Esophagus muscularis mucosa (tissue), 4 donors: ENCODE measurements at places on chromosomes 5 and 9. TPM values are rescaled to one million over a fixed set of nuclear protein-coding genes. Genes with fewer than 3 reads are reported as not detected.

- H3K27me3 ChIP-seq, result no peaks in the 10 kb centered on the region
- H3K36me3 ChIP-seq, result peaks cover 97% of the 10 kb centered on the region
- H3K27ac ChIP-seq, result no peak overlapping the region
- peaks cover 36% of the 10 kb centered on the region for H3K4me1 ChIP-seq
Measured at GRCh38 chr9:131478421-131478868, 24.3 kb upstream of the POMT1 start.

DNA sequence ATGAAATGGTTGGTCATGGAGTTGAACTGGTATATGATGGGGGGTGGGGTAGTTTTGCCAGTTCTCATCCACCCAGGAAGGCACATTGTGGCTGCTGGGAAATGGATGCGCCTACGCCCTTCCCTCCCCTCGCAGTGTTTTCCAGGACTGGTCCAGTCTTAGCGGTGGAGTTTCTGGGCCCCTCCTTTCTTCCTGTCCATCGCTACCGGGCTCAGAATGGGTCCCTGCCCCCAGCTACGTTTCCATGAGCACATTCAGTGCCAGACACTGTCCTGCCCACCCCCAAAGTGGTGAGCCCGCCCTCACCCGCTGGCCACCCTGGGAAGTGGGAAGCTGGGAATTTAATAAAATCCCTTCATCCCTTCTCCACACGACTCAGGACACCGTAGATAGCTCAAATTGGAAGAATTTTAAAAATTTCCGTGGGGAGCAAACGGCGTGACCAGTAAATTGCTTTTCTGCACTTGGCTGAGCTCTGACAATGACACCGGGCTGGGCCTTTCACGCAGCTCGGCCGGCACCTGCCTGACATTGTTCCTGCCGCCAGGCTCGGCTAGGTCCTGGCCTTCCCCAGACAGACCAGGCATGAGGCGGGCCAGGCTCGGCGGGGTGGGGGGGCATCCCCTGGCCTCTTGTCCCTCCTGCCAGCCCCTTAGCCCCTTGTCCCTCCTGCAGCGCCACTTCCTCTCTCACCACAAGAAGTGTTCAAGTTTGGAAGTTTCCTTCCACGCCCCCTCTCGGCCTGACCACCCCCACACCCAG lies 3.6 kb downstream of the FGF18 start:
- no peaks in the 10 kb centered on the region for H3K36me3 ChIP-seq
- H3K4me3 ChIP-seq, result no peak overlapping the region
- peaks cover 37% of the 10 kb centered on the region for H3K4me1 ChIP-seq
- DNase-seq, result no peak
- H3K27me3 ChIP-seq, result no peaks in the 10 kb centered on the region

GRCh38 chr9:115034801-115035200 lies 83.2 kb downstream of the TNC start:
- no peaks in the 10 kb centered on the region for H3K27me3 ChIP-seq
- H3K4me3 ChIP-seq, result no peak overlapping the region
- H3K27ac ChIP-seq, result peak overlapping the region; percentile 65

DNA sequence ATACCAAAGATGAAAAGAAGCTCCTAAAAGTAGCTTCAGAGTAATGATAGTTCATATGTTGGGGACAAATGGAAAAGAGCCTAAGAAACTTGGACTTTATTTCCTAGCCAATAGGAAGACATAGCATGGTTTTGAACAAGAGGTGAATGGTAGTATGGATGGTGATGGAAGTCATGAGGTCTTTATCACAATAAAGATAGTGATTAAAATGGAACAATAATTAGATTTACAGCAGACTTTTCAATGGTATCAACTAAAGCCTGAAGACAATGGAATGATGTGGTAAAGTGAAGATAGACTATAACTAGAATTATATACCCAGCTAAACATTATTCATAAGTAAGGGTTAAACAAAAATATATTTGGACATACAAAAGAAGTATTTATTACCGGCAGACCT lies 131.2 kb downstream of the RAB3C start:
- no peaks in the 10 kb centered on the region for H3K27me3 ChIP-seq
- H3K27ac ChIP-seq, result no peak overlapping the region
- no peaks in the 10 kb centered on the region for H3K36me3 ChIP-seq
- no peak for DNase-seq
- no peaks in the 10 kb centered on the region for H3K4me1 ChIP-seq
- no peak overlapping the region for H3K4me3 ChIP-seq

GRCh38 chr9:38027714-38028113 lies 41.3 kb downstream of the SHB start:
- no peaks in the 10 kb centered on the region for H3K27me3 ChIP-seq
- no peaks in the 10 kb centered on the region for H3K36me3 ChIP-seq
- DNase-seq, result no peak
- no peak overlapping the region for H3K4me3 ChIP-seq

- no peak overlapping the region for H3K4me3 ChIP-seq
- H3K27ac ChIP-seq, result peak overlapping the region; percentile 31
- no peak for DNase-seq
Measured at GRCh38 chr9:4691795-4692194, 12.4 kb downstream of the CDC37L1 start.

DNA sequence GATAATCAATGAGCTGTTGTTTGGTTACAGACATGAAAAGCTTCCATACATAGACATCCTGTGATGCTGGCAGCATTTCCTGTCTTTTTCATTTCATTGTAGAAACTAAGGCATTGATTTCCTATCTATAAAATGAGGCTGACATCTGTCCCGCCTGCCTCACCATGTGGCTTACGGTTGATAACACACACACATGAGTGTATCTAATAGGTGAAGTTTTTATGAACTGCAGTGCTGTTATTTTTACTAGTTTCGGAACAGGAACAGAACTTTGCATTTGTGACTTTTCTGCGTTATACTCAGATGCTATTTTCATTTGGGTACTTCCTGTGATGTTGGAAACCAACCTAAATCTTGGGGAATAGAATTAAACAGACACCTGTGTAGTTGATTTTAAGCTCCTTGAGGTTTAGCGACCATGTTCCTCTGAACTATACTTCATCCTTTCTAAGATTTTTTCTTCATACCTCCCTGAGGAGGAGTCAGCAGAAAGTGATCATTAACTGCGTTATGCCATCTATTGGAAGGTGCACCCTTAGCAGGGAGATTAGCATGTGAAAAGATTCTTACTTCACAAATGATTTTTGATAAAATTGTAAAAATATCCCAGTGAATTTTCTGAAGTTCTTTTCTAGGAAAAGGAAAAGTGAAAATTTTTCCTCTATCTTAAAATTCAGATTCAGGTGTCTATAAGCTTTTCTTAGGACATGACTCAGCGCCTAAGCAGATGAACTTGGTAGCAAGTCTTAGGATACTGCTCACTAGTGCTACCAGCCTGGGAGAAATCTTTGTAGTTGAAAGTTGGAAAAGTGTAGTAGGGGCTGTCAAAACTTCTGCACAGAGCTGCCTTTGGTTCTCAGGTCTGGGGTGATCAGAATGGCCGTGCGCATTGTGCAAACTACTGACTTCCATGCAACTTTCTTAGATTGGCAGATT lies 134.5 kb downstream of the TRIO start:
- H3K36me3 ChIP-seq, result no peaks in the 10 kb centered on the region
- no peaks in the 10 kb centered on the region for H3K27me3 ChIP-seq
- H3K4me3 ChIP-seq, result no peak overlapping the region
- H3K4me1 ChIP-seq, result peaks cover 31% of the 10 kb centered on the region

GRCh38 chr9:134390947-134391318 lies 64.7 kb downstream of the RXRA start:
- no peak overlapping the region for H3K4me3 ChIP-seq
- no peak overlapping the region for H3K27ac ChIP-seq
- H3K36me3 ChIP-seq, result no peaks in the 10 kb centered on the region

DNA sequence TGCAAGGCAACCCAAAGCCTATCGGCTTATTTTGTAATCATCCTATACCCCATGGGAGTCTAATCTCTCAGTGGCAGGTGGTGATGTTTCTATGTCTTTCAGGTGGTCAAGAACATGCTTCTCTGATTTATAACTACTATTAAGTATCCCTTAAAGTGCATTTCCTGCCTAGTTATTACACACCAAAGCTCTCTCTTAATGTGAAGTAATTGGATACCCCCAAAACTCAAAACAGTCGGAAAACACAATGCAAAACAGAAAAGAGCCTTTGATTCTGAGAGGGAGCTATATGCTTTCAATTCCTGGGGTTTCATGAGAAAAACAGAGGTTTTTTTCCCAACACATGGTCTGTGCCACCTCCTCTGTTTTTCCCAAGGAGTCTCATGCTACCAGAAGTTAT lies 416.4 kb downstream of the CSNK1G3 start:
- H3K27me3 ChIP-seq, result no peaks in the 10 kb centered on the region
- no peak for DNase-seq
- H3K36me3 ChIP-seq, result no peaks in the 10 kb centered on the region
- H3K27ac ChIP-seq, result no peak overlapping the region
- no peak overlapping the region for H3K4me3 ChIP-seq
- no peaks in the 10 kb centered on the region for H3K4me1 ChIP-seq

DNA sequence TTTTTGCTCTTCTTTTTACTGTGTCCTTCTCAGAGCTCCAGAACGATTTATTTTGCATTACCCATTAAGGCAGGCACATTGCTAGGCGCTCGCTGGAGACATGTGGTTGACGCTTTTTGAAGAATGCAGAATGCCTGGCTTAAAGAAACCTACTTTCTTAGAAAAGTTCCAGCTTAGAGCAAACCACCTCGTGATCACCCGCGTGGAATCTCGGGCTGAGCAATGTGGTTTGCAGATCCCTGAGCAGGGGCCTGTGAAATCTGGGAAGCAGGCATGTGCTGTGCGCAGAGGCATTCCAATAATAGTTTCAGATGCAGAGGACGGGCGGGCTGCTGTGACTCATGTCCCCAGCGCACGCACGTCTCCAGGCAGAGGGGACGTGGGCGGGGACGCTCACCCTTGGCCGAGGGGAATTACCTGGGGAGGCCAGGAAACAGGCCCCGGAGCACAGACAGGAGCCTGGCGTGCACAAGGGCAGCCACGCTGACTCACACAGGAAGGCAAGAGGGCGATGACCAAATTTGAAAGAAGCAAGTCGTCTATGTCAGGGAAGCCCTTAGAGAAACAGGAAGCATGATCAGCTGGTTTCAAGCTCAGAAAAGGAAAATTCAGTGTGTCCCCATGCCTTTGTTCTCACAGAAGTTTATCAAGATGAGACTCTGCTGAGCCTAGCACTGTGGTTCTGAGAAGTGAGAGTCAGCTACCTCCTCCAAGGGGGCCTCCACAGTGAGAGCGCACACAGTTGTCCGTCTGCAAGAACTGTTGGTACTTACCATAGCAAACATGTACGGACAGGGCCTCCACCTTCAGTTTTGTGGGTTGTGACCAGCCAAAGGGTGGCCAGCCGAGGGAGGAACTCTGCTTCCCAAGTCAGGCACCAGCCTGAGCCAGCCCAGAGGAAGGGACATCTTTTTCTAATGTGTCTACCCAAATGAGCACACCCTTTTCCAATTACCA lies 218.6 kb downstream of the PIK3R1 start:
- no peak overlapping the region for H3K4me3 ChIP-seq
- peak; percentile 93 for DNase-seq
- H3K4me1 ChIP-seq, result peaks cover 13% of the 10 kb centered on the region
- peak overlapping the region; percentile 63 for H3K27ac ChIP-seq
- no peaks in the 10 kb centered on the region for H3K27me3 ChIP-seq

DNA sequence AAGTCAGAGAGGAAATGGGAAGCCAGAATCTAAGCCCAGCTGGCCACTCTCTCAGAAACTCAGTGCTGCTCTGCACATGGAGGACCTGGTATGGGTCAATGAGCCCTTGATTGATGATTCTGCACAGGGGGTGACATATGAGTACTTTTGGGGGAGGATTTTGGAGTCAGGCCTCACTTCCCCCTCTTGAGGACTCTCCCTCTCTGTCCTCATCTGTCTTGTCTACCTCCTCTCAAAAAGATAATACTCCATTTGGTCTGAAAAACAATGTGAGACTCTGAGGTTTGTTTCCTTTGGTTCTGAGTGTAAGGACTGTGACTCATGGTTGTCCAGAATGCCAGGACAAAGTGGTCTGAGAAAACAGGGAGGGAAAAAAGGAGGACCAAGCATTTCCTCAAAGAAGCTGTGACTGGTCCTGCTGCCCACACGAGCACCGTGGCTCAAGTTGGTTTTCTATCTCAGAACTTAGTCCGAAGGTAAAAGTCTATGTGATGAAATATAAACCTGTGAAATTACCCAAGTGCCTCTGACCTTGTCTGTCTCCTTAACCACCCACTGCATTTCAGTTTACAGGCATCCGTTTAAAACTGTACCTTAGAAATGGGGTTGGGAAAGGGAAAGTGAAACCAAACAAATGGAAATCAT lies 11.1 kb downstream of the TTC39B start:
- H3K27ac ChIP-seq, result peak overlapping the region; percentile 81
- H3K4me1 ChIP-seq, result peaks cover 44% of the 10 kb centered on the region
- no peaks in the 10 kb centered on the region for H3K27me3 ChIP-seq
- no peak for DNase-seq
- peak overlapping the region; percentile 51 for H3K4me3 ChIP-seq
- H3K36me3 ChIP-seq, result peaks cover 4% of the 10 kb centered on the region

DNA sequence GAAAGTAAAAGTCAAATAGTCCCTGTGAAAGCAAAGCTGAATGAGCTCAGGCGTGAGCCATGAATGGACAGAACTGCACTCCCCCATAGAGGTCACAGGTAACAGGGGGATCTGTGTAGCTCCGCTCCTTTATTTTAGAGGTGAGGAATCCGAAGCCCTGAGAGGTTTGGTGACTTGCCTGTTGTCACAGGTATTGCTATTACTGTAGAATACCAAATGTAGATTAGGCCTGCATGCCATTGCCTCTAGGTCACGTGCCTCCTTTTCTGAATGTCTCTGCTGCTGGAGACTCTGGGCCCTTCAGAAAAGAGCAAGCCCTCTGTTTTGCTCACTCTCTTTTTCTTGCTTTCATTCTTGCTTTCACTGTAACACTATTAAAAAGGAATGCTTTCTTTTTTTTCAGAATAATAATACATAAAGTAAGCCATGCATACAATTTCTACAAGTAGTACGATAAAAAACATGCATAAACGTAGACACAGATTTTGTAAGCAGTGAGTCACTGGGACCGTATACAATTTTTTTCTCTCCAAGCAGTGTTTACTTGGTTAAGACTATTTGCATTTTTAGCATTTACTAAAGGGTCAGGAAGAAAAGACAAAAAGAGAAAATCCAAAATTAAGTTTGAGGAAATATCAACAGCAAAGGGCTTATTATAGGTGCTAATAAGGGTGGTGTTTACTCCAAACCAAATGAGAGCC lies 568.7 kb upstream of the ADAMTS16 start:
- H3K4me1 ChIP-seq, result no peaks in the 10 kb centered on the region
- no peak overlapping the region for H3K4me3 ChIP-seq
- DNase-seq, result no peak

PHF2 gene
- total RNA-seq, result 50.5 TPM

FGFR4 gene
- total RNA-seq, result 4.5 TPM

ADAMTS19 gene
- total RNA-seq, result 8.6 TPM

SPINK5 gene
- not detected for total RNA-seq
